ENCODE measurements at places on chromosomes 7 and 10.

DNA sequence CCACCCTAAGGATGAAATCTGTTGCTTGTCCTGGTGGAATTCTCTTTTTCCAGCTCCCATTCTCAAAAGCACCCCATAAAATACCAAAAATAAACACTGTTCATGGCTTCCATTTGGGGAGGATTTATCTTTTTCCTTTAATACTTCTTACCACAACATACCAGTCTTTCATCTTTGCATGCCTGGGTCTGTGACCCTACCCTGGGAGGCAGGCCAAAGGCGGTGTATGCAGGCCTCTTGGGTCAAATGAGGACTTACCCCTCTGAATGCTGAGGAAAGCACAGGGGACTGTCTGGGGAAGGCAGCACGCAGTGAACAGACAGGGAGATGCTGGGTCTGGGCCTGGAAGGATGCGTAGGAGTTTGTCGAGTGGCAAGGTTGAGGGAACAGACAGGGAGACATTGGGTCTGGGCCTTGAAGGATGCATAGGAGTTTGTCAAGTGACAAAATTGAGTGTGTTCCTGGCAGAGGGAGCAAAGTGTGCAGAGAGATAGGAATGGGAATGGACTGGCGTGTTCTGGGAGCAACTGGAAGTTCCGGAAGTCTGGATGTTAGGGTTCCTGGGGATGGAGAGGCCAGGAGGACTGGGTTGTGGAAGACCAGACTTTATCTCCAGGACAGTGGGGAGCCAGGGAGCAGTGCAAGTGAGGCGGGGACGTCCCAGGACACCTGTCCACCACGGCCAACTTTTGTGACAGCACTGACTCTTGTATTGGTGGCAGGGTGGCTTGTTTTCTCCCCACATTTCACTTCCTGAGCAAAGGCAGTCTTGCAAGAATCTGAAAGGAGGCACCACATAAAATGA lies 40.8 kb downstream of the MYL10 start:
- DNase-seq, result peak; percentile 39

- DNase-seq, result no peak
Observed at GRCh38 chr7:143411976-143412708, 3.5 kb upstream of the EPHA1 start.

GRCh38 chr7:142669074-142669654 lies 80.1 kb upstream of the PRSS1 start:
- DNase-seq, result no peak

GRCh38 chr7:37732253-37732652 lies 48.7 kb downstream of the GPR141 start:
- peak; percentile 80 for DNase-seq

- no peak for DNase-seq
Observed at GRCh38 chr7:111232249-111233084, 141.5 kb downstream of the LRRN3 start.

GRCh38 chr7:52689912-52690311 lies 345.5 kb upstream of the POM121L12 start:
- DNase-seq, result no peak

- no peak for DNase-seq
Observed at GRCh38 chr7:72674394-72674793, 153.6 kb downstream of the TYW1B start.

- no peak for DNase-seq
Observed at GRCh38 chr10:133123050-133123745, 35.5 kb downstream of the ADGRA1 start.

GRCh38 chr7:105322655-105323277 lies 66.0 kb downstream of the SRPK2 start:
- DNase-seq, result no peak

- DNase-seq, result no peak
Observed at GRCh38 chr7:131016230-131016629, 282.2 kb upstream of the KLF14 start.

DNA sequence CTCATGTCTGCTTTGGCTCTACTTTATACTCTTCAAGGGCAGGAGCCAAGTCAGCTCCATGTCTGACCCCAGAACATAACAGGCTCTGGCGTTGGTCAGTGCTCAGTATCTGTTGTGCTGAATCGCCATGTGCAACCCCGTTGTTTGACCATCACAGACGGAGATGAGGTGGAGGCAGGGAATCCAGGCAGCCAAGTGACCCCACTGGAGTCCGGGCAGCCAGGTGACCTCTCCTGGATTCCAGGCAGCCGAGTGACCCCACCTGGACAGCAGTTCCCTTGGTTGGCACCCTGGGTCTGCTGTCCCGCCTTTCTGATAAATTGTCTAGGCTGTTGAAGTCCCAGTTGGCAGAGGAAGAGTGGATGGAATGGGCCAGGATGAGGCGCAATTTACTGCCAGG lies 232.2 kb downstream of the TCERG1L start:
- no peak for DNase-seq

DNA sequence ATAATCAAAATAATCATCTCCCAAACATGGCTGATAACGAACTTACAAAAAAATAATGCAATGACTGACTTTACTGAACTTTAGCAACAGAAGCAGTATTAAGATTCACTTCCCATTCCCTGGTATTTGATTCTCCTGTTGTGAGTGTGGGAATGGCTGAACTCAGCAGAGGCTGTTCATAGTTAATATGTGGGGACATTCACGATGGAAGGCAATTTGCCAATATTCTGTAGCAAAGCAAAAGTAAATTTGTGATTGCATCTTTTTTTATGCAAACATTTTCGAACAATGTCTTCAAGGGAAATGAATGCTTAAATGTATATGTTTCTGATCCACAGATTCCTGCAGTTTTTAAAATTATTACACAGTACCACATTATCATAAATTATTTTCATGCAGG lies 431.7 kb upstream of the KLF6 start:
- no peak for DNase-seq

DNA sequence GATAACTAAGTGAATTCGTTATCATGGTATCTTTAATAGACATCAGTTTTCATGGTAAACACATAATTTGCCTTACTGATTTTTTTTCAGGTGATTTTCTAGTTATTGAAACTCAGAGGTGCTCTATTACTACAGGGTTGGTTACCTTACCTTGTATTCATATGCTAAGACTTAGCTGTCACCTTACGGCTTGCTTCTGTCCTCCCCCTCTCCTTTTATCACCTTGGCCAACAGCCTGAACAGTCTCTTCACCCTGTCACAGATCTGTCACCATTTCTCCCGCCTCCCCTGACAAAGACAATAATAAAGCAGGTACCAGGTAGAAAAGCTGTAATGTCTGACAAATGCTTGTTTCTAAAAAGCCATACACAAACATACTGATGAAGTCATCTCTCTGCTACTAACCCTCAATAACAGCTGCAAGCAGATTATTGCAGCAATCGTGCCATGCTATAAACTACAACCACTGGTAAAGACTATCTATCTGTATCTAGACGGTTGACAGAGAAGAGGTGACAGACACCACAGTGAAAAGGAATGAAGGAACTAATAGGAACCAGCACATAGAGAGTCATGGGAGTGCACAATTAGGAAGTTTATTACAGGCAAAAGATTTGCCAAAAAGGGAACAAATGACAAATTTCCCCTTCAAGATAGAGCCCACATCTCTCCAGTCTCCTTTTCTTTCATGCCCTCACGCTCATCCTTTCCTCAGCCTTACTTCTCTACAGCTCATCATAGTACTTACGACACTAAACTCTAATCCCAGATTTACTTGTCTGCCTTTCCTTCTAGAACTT lies 57.2 kb downstream of the ARHGAP12 start:
- DNase-seq, result no peak
